Neuronal stem cell (in vitro differentiated cells): ENCODE measurements at places on chromosomes 16 and 17.

- H3K4me1 ChIP-seq: no peaks in the 10 kb centered on the region
- peaks cover 7% of the 10 kb centered on the region for H3K27me3 ChIP-seq
- DNase-seq: no peak
Measured at GRCh38 chr17:77909236-77909635, 49.3 kb upstream of the TNRC6C start.

- no peaks in the 10 kb centered on the region for H3K36me3 ChIP-seq
- H3K27me3 ChIP-seq: no peaks in the 10 kb centered on the region
- no peaks in the 10 kb centered on the region for H3K4me1 ChIP-seq
- H3K4me3 ChIP-seq: no peak overlapping the region
- DNase-seq: no peak
Measured at GRCh38 chr16:86216591-86216990, 293.7 kb upstream of the FOXF1 start.

GRCh38 chr17:31114956-31115555 lies 20.3 kb downstream of the NF1 start:
- peaks cover 10% of the 10 kb centered on the region for H3K36me3 ChIP-seq
- H3K27ac ChIP-seq: no peak overlapping the region
- H3K27me3 ChIP-seq: no peaks in the 10 kb centered on the region
- no peak for DNase-seq
- peaks cover 3% of the 10 kb centered on the region for H3K4me1 ChIP-seq

GRCh38 chr17:69047368-69048263 lies 13.1 kb downstream of the ABCA9 start:
- H3K4me3 ChIP-seq: no peak overlapping the region
- H3K27me3 ChIP-seq: no peaks in the 10 kb centered on the region
- no peaks in the 10 kb centered on the region for H3K4me1 ChIP-seq
- H3K27ac ChIP-seq: no peak overlapping the region
- no peaks in the 10 kb centered on the region for H3K36me3 ChIP-seq

- H3K36me3 ChIP-seq: no peaks in the 10 kb centered on the region
- H3K4me3 ChIP-seq: no peak overlapping the region
- no peaks in the 10 kb centered on the region for H3K4me1 ChIP-seq
- H3K27ac ChIP-seq: no peak overlapping the region
Measured at GRCh38 chr17:33811984-33812577, 443.0 kb upstream of the CCL2 start.

DNA sequence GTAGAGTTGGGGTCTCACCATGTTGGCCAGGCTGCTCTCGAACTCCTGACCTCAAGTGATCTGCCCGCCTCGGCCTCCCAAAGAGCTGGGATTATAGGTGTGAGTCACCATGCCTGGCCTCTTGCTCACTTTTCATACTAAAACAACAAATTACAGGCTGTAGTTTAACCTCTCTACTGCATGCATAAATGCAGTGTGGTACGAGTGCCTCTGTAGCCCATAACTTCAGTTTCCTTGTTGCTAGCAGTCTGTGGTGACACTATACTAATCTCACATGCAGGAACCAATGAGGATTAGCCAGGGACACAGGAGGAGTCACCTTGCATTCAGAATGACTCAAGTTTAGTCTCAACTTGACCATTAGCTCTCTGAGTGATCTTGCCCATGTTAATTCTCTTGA lies 20.1 kb downstream of the HMOX2 start:
- DNase-seq: no peak
- peaks cover 6% of the 10 kb centered on the region for H3K4me1 ChIP-seq
- no peak overlapping the region for H3K4me3 ChIP-seq
- H3K27ac ChIP-seq: no peak overlapping the region

DNA sequence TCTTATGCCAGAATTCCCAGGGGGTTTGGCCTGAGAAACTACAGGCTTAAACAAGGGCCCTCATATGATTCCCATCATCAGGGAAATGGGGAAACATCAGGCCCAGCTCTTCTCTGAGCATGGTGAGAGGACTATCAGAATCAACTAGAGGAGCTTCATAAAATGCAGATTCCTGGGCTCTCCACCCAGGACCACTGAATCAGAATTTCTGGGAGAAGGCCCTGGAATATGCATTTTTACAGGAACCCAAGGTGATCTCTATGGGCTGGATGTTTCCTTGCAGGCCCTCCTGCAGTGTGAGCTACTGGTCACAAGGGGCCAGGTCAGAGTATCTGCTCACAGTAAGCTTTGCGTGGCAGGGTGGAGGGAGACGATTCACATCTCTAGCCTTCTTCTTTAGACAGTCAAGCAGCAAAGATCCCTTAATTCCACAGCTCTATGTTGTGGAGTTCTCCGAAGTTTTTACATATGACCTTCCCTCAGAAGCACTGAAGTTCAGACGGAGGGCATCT lies 38.8 kb upstream of the HOXB13 start:
- H3K36me3 ChIP-seq: no peaks in the 10 kb centered on the region
- H3K4me1 ChIP-seq: no peaks in the 10 kb centered on the region
- H3K27ac ChIP-seq: no peak overlapping the region
- DNase-seq: no peak
- H3K27me3 ChIP-seq: peaks cover 40% of the 10 kb centered on the region

DNA sequence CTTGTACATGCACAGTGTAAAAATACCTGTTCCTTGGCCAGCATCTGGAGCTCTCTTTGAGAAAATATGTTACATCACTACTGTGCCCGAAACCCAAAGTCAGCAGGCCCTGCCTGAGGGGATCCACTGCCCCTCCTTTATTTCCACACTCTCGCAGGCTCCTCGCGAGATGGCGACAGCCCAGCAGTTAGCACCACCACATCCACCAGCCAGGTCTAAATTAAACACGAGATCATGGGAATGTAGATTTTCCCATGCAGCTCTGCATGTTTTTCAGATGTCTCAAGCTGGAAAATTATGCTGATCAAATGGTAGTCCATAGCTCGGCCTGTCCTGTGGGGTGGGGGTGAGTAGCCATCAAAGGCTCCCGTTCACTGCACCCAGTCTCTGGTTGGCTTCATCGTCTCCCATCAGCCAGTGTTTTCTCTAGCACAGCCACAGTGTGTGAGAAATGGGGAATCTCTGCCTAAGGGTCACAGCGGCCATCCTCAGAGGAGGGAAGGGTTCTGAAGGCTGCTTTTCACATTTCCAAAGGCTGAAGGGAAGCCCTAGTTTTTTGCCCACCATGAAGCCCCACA lies 34.7 kb downstream of the EPN2 start:
- no peak overlapping the region for H3K27ac ChIP-seq
- H3K36me3 ChIP-seq: peaks cover 68% of the 10 kb centered on the region
- DNase-seq: no peak
- no peak overlapping the region for H3K4me3 ChIP-seq
